ENCODE measurements at places on chromosomes 7 and 10.

DNA sequence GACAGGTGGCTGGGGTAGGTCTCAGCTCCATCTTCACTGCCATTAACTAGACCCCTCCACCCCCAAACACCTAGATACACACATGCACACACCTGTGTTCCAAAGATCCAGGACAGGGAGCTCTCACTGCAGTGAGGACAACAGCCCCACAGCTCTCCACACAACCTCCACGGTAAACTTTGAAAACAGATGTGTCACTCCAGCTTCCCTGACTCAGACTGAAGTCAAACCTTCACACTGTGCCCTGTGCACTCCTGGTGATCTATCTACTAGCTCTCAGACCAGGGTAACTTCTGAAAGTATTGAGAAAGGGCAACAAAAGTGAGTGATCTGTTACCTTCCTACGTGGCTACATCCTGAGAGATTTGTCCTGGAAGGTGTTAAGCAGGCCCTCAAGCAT, 519.8 kb downstream of the XPNPEP1 start:
- no peak for DNase-seq

DNA sequence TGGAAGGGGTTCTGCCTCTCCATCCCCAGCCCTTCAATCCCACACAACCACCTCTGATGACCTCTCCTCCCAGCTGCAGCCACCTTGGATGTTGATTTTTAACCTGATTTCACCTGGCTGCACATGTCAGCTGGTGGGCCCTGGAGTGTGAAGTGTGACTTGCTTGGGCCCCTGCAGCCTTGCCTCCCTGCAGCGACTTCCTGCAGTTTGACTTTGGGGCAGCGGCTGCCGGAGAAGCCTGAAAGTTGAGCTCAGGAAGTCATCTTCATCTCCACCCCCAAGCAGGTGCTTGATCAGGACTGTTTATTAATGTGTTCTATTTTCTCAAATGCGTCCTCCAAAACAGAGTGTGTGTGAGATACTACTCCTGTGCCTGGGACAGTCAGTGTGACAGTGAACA, 675.2 kb upstream of the GALNT17 start:
- no peak for DNase-seq

DNA sequence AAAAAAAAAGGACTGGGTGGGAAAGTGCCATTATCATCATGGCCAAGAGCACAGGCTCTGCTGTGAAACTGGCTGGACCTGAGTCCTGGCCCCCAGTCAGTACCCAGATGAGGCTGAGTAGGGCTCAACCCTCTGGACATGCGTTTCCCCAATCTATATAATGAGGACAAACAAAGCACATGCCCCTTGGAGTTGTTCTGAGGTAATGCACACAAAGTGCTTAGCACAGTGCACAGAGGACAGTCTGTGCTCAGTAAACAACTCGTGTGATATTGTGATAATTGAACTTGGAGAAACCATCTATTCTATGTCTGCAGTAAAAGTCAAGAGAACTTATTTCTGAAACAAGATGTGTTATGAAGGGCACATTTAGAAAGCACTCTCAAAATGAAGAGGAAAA, 138.8 kb downstream of the KCNMA1 start:
- no peak for DNase-seq

- no peak for DNase-seq
These were observed at the start of gene HTRA1 for GRCh38 chr10:122461367-122461728. HTRA1 (plus strand) TSS chr10:122461553; CDS start chr10:122461653, 100 bp downstream.

DNA sequence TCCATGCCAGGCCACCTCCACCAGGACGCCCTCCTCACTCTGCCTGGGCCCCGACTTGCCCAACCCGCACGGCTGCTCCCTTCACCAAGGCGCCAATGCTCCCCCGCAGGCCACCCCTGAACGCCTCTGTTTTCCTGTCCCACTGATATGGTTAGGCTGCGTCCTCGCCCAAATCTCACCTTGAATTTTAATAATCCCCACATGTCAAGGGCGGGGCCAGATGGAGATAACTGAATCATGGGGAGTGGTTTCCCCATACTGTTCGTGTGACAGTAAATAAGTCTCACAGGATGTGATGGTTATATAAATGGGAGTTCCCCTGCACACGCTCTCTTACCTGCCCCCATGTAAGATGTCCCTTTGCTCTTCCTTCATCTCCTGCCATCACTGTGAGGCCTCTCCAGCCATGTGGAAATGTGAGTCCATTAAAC, 29.8 kb downstream of the RSU1 start:
- no peak for DNase-seq

- DNase-seq = no peak
These were observed 152.4 kb downstream of the DKK1 start for GRCh38 chr10:52466464-52466863.

Measured in NCI-H2081 treated with DMSO at 0.1 percent for 48 hours (cell line).